Fibroblast of skin of right quadriceps (primary cell): ENCODE measurements at places on chromosomes 4 and X.

GRCh38 chrX:112832481-112833095 is 8.0 kb downstream of the AMOT start:
- DNase-seq: peak; percentile 23

DNA sequence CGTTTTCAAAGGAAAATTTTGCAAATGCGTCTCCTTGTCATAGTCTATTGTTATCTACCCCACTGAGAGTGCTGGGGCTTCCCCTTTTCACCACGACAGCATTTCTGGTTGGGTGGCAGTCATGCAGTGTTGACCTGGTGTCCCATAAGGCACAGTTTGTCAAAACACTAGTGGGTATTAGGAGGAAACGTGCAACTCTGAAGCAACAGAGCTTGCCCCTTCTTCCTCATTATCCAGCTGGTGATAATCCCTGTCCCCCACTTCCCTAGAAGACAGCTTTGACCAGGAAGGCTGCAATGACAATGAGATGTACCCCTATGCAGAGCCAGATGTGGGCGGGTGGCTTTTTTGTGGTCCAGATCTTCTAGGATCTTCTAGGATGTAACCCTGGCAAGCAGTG is 1.8 kb downstream of the TBC1D1 start:
- DNase-seq: no peak

GRCh38 chr4:538542-539142 is 37.5 kb downstream of the TMEM271 start:
- DNase-seq: no peak

GRCh38 chr4:144583658-144584057 is 62.3 kb upstream of the HHIP start:
- peak; percentile 49 for DNase-seq

DNA sequence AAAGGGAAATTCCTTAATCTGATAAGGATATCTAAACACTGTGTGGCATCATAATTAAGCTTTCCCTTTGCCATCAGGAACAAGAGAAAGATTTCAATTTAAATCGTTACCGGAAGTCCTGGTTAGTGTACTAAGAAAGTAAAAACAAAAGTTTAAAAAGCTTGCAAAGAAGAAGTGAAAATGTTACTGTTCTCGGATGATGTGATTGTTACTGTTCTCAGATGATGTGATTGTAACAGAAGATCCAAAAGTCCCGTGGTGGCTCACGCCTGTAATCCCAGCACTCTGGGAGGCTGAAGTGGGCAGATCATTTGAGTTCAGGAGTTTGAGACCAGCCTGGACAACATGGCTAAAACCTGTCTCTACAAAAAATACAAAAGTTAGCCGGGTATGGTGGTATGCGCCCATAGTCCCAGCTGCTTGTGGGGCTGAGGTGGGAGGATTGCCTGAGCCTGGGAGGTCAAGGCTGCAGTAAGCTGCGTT is 62.5 kb downstream of the RGS12 start:
- no peak for DNase-seq

DNA sequence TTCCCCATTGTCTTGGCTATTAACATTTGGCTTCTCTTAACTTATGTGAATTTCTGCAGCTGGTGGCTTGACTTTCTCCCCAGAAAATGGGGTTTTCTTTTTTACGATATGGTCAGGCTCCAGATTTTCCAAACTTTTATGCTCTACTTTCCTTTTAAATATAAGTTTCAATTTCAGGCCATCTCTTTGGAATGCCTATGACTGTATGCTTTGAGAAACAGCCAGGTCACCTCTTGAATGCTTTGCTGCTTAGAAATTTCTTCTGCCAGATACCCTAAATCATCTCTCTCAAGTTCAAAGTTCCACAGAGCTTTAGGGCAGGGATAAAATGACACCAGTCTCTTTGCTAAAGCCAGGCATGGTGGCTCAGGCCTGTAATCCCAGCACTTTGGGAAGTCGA is 212.9 kb upstream of the SMIM31 start:
- no peak for DNase-seq

DNA sequence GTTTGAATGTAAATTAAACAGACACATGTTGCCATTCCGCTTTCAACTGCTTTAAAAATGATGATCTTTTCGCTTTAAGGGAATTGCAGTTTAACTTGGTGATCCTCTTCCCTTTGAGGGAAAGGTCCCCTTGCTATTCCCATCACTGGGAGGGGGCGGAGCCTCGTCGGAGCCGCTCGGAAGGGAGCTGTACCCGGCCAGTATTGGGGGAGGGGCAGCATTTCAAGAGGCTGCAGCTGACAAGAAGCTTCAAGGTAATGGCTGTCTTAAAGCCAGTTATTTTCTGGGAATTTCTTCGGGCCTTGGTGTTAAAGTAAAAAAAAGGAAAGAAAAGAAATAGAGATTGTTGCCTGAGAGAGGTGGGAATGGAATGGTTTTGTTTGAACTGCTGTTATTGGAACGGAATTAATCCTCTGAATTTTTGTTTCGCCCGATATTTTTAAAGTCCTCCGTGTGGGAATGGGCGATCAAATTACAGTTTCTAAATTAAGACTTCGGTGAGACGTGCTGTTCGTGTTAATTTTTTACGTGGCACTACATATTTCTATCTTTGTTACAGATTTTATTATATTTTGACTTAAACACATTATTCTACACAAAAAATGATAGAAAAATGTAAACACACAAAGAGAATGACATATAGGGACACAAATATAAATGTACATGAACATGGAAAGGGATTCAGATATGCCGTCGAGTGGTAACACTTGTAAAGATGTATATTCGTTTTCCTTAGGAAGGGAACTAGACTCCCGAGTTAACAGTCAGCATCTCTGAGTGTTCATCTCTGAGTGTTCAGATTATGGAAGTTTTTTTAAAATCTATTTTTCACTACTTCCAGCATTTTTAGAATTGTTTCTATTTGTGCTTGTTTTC is 9.2 kb downstream of the PWWP3B start:
- peak; percentile 20 for DNase-seq

DNA sequence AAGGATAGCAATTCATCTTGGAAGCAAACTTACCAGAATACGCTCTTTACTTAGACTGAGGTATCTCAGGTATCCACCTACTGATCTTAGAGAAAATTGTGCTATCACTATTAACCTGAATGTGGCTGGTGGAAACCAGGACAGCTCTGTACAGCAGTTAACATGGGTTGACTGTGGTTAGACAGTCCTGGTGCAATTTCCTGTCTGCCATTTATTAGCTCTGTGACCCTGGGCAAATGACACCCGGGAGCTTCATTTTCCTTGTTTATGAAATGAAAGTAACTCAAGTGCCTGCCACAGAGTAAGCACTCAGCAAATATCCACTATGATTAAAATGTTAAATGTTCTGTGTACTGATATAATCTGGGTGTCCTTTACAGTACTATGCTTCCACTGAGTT is 60.0 kb downstream of the SMC1A start:
- DNase-seq: no peak

- DNase-seq: no peak
Measured at GRCh38 chr4:24321616-24322015, 262.7 kb downstream of the DHX15 start.

GRCh38 chrX:121571333-121571732 is 523.9 kb downstream of the GLUD2 start:
- DNase-seq: no peak

- DNase-seq: peak; percentile 70
Measured at GRCh38 chr4:111398906-111399330, 746.3 kb upstream of the FAM241A start.

DNA sequence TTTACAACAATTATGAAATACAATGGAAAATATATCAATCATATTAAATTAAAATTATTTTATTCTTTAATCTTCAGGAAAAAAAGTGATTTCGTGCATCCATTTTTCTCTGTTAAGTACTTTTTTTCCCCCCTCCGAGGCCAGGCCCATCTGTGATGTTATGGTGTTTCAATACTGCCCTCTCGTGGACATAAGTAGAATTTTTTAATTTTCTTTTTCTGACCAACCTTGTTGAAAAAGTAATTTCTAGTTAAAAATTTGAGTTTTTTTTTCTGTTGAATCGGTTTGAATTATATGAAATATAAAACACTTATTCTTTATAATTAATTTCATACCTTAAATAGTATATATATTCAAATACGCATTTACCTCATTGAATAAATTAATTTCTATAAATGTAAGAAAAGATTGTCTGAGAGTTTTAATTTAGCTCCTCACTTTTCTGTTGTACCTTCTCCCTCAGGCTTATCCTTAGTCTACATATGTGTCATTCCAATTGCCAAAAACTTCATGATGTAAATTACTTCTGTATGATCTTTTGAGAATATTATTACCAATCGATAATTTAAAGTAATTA is 175.8 kb upstream of the TECRL start:
- peak; percentile 26 for DNase-seq

DNA sequence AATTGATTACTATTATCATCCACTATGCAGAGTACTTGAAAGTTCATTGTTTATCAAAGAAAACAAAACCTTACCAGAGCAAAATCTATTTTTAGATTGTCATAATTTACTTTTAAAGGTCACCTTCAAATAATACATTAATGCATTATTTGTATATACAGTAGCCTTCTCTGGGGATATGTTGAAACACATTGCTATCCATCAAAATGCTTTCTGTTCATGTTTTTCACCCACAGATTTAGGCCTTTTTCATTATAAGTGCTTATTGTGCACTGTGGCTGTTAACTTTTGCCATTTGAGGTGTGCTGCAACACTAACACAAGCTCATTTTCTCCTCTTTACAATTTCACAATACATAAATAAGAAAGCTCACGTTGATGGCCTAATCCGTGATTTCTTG is 74.1 kb upstream of the ANKRD50 start:
- no peak for DNase-seq

- DNase-seq: no peak
Measured at GRCh38 chr4:45410701-45411210, 684.4 kb upstream of the GNPDA2 start.

GRCh38 chr4:174314770-174315169 is 31.1 kb downstream of the CEP44 start:
- DNase-seq: peak; percentile 72

GRCh38 chrX:65551489-65552339 is 17.1 kb upstream of the LAS1L start:
- no peak for DNase-seq

- DNase-seq: no peak
Measured at GRCh38 chrX:121598356-121598755, 550.9 kb downstream of the GLUD2 start.

DNA sequence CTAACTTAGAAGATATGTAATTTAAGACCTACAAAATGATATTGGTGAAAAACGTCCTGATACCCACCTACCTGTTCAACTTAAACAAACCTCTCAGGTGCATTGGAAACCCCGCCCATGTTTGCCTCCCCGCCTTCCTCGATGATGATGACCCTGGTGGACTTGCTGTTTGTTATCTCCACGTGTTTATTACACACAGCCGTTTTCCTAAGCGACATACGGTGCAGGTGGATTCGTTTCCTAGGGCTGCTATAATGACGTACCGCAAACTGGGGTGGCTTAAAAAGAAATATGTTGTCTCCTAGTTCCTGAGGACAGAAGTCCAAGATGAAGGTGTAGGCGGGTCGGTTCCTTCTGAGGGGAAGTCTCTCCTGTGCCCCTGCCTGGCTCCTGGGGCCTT is 110.7 kb downstream of the GPR143 start:
- no peak for DNase-seq

- peak; percentile 31 for DNase-seq
Measured at GRCh38 chrX:41921492-41922430, 1.6 kb downstream of the CASK start.
